Activated T-cell treated with anti-CD3 and anti-CD28 coated beads for 24 hours (primary cell): ENCODE measurements at places on chromosomes 3 and 15.

- DNase-seq: no peak
Measured at GRCh38 chr3:33441225-33441976, 1.2 kb upstream of the UBP1 start.

DNA sequence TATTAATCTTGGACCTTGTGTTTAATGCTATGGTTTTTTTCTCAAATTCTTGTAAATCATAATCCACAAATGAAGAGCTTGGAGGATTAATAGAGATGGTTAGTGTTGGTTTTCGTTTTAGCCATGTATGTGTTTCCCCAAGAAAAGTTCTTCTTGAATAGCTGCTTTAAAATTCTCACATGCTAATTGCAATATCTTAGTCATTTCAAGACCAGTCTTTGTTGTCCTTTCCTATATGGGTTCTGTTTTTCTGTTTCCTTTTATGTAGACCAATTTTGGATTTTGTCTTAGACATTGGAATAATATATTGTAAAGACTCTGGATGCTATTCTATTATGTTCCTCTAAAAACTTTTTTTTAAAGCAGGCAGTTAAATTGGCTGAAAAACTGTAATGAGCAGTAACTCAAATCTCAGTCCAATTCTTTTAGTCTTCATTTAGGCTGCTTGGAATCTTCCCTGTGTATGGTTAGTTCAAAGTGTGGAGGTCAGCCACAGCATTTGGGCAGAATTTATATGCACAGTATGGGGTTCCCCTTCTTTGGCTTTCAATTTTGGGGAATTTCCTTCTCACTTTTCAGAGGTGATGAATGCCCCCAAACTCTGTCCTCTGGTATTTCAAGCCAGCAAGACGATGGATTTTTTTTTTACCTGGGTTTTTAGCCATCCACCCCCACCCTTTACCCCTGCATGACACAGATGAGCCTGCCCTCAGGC is 39.1 kb upstream of the DNAJC13 start:
- no peak for DNase-seq

GRCh38 chr3:136464502-136464901 is 214.4 kb downstream of the PCCB start:
- no peak for DNase-seq

GRCh38 chr15:72082176-72082575 is 35.8 kb downstream of the MYO9A start:
- no peak for DNase-seq

- no peak for DNase-seq
Measured at GRCh38 chr3:25575001-25575400, 89.7 kb downstream of the TOP2B start.

- no peak for DNase-seq
Measured at GRCh38 chr3:61570813-61571212, 9.4 kb downstream of the PTPRG start.

GRCh38 chr3:157390713-157391515 is 45.7 kb upstream of the PTX3 start:
- DNase-seq: no peak

GRCh38 chr15:36126194-36126593 is 453.2 kb upstream of the CDIN1 start:
- DNase-seq: no peak

- DNase-seq: no peak
Measured at GRCh38 chr3:149055575-149055974, 30.8 kb downstream of the HLTF start.

DNA sequence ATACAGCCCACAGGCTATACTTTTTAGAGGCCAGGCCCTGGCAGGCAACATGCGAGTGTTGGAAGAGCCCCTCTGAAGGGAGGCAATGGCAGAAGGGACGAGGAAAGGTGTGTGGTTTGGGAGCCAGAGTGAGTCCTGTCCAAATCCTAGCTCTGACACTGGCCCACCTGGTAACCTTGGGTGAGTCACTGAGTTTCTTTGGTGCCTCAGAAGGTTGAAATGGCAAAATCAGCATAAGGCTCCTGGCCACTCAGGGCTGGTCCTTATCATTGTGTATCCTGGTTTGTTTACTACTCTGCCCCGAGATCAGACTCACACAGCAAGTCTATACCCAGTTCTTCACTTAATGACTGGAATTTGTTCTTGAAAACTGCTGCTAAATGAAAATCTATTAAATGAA is 71.4 kb upstream of the TLE3 start:
- no peak for DNase-seq

- DNase-seq: no peak
Measured at GRCh38 chr3:13553686-13554085, 4.8 kb downstream of the FBLN2 start.

DNA sequence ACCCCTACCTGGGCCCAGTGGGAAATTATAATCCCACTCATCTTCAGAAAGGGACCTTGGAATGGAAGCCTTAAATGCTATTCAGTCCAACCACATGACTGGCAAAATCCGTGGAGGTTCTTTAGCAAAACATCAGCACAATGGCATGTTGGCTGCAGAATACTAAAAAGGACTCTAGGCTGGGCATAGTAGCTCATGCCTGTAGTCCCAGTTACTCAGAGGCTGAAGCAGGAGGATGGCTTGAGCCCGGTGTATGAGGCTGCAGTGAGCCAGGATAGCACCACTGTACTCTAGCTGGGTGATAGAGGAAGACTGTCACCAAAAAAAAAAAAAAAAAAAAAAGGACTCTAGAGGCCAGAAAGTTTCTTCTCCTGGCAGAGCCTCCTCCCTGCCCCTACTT is 60.6 kb upstream of the RYK start:
- DNase-seq: no peak

- no peak for DNase-seq
Measured at GRCh38 chr3:37694284-37694675, 167.4 kb upstream of the CTDSPL start.
